ENCODE measurements at places on chromosomes 6 and 20.

GRCh38 chr6:5023923-5024322 lies 20.1 kb upstream of the RPP40 start:
- no peak for DNase-seq

DNA sequence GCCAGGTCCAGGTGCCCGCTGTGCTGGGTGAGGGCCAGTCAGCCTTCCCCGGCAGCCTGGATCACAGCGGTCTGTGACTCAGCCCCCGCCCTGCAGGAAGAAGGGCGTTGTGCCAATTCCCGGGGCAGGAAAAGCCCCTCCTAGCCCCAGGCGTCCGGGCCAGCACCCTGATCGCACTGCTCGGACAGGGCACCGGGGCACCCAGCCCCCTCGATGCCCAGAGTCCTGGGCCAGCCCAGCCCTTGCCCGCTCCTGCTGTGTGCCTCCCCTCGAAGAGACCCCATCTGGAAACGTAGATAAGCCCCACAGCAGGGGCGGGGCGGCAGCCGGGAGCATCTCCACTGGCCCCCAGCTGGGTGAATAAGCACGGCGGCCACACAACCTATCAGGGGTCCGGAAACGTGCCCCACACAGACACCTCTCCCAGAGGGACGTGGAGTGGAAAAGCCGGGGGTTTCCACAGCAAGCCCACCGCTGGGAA lies 9.9 kb downstream of the LAMA5 start:
- no peak for DNase-seq

DNA sequence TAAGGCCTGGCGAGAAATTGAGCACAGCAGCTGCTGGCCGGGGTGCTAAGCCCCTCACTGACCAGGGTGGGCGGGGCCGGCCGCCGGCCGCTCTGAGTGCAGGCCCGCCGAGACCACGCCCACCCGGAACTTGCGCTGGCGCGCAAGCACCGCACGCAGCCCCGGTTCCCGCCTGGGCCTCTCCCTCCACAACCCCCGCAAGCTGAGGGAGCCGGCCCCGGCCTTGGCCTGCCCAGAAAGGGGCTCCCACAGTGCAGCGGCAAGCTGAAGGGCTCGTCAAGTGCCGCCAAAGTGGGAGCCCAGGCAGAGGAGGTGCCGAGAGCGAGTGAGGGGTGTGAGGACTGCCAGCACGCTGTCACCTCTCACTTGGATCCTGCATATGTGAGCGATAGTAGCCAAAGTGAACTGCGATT lies 251.2 kb downstream of the GJA1 start:
- no peak for DNase-seq

- peak; percentile 38 for DNase-seq
Observed at GRCh38 chr6:16514249-16514648, 247.0 kb downstream of the ATXN1 start.

- DNase-seq = no peak
Observed at GRCh38 chr6:16019462-16019861, 109.4 kb upstream of the MYLIP start.

DNA sequence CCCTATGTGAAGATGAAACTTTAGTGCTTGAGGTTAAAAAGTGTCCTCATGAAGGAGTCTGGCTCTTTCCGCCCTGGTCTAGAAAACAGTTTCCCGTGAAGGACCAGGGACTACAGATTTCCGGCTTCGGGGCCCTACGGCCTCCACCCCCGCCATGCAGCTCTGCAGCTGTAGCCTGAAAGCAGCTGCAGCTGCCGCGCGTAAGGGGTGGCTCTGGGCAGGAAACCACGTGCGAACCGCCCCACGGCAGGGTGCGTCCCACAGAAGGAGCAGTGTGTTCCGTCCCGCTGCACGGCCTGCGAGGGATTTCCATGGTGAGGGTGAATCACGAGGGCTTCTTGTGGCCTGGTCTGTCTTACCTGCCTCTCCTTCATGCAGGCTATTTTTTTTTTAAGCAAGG lies 117.0 kb downstream of the ERMARD start:
- DNase-seq = no peak

DNA sequence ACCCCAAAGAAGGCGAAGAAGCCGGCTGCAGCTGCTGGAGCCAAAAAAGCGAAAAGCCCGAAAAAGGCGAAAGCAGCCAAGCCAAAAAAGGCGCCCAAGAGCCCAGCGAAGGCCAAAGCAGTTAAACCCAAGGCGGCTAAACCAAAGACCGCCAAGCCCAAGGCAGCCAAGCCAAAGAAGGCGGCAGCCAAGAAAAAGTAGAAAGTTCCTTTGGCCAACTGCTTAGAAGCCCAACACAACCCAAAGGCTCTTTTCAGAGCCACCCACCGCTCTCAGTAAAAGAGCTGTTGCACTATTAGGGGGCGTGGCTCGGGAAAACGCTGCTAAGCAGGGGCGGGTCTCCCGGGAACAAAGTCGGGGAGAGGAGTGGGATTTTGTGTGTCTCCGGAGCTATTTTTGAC lies 69.6 kb downstream of the HFE start:
- no peak for DNase-seq

DNA sequence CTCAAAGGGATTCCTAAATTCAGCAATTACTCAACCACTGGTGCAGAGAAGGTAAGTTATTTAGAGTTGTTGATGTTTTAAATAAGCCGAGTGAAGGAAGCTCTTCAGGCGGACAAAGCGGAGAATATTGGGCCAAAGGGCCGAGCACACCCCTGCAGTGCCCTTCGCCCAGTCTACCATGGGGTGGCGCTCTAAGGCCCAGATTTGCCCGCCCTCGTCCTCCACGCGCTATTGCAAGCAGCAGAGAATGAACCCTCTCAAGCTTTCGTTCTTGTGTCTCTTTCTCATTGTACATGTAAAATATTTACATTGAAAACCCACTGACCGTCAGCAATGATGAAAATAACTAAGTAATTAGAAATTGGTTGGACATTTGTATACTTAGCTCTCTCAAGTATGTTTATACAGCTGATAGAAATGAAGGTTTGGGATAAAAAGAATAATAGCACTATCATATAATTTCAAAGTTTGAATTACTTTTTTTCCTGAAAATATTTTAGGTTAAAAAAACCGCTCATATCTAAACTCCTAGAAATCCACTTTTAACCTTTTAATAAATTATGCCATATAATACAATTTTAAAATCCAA lies 195.0 kb upstream of the CEP162 start:
- DNase-seq = no peak

- DNase-seq = no peak
Observed at GRCh38 chr20:10177326-10177725, 41.3 kb upstream of the SNAP25 start.

- no peak for DNase-seq
Observed at GRCh38 chr6:10633216-10633615, 61.2 kb downstream of the C6orf52 start.

DNA sequence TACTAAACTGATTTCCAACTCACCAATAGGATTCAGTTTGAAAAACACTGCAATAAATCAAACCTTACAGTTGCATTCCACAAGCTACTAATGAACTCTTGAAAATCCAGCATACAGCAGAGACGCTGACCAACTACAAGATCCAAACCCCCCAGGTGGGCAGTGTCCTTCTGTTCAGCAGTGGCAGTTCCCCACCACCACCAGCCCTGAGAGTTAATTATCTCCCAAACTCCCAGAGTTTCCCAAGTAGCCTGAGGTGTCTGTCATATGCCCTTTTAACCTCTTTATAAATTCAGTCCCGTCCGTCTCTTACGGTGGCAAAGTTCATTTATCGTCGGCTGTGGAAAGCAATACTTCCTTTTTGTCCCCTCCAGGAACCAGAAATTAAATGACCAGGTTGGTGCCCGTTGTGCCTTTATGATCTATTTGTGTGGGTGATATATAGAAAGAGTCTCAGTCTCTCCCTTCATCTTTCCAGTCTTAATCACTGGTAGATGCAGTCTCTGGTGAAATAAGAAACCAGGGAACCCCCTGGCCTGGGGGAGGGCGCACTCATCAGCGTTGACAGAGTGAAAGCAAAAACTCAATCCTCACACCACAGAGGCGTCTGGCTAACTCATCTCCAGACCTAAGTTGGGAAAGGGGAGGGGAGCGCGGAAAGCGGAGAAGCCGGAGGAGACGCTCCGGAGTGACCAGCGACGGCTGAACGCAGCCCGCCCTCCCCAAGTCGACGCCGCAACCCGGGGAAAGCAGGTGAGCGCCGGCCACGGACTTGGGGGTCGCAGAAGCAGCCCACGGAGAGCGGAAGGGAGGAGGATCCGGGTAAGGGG lies 717 bp downstream of the MRPL14 start:
- DNase-seq = peak; percentile 59

DNA sequence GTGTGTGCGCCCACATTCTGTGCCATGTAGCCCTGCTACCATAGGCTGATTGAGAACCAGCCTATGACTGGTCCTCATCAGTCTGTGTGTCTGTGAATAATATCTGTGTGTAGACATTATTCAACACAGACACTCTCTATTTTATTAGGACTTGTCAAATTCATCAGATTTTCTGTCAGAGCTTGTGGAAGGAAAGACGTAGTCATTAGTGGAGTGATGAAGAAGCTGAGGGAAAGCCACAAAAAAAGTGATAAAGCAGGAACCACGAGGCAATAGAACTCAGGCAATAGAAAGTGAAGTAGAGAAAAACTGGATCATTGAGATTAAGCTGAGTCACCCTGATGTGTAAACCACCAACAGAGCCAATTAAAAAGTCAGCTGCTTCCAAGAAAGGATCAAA lies 122.2 kb upstream of the MARCKS start:
- DNase-seq = no peak

Data from fibroblast of skin of left quadriceps (primary cell).